Osteoblast (primary cell): ENCODE measurements at places on chromosomes 5 and 9. TPM values are rescaled to one million over a fixed set of nuclear protein-coding genes. Genes with fewer than 3 reads are reported as not detected.

GRCh38 chr9:27861887-27862286 lies 288.6 kb upstream of the C9orf72 start:
- DNase-seq, result no peak

The CDH18 gene
- 0.29 and 0.36 TPM in 2 replicates for total RNA-seq

The OLFM1 gene
- total RNA-seq, result under 0.01 and 0.29 TPM in 2 replicates

The MAMDC4 gene
- total RNA-seq, result 0.88 and 1.4 TPM in 2 replicates

- peak; percentile 65 for DNase-seq
Measured at GRCh38 chr9:134500931-134501760, 140.5 kb upstream of the COL5A1 start.

DNA sequence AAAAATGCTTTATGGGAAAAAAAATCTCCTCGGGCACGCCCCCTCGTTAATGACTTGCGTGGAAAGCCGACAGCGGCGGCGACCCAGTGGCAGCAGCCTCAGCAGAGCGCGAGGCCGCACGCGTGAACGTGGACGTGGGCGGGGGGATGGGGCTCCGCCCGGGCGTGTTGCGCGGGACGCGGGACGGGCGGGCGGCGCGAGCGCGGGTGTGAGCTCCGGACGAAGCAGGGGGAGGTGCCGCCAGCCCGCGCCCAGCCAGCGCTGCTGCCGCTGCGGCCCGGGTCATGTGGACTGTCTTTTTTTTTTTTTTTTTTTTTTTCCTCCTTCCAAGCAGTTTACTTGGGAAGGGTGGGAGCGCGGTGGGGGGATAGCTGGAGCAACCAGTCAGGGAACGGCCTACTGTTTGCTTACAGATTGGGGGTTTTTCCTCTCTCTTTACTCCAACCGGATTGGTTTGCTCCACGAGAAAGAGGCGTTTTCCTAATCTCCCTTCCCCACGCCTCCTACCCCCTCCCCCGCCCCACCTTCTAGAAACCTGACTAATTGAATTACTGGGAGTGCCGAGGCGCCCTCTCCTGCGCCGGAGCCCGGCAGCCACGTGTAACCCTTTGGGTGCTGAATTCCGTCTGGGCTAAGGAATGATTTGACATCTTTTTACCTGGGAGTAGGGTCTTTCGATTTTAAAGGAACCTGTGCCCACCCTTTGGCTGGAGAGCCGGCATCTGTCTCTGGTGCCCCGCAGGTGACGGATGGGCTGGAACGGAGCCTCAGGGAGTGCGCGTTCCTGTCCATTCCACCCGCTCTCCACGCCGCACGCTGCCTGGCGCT lies 1.7 kb upstream of the EFNA5 start:
- DNase-seq, result peak; percentile 97

The NTNG2 gene
- 9.4 and 13.0 TPM in 2 replicates for total RNA-seq

GRCh38 chr5:33978306-33978705 lies 6.2 kb downstream of the SLC45A2 start:
- DNase-seq, result no peak
